Testis (tissue), 5 donors: ENCODE measurements at places on chromosomes 12 and 14. TPM values are rescaled to one million over a fixed set of nuclear protein-coding genes. Genes with fewer than 3 reads are reported as not detected.

NUP37 gene
- total RNA-seq = 20.1 TPM

ZC2HC1C gene
- total RNA-seq = 35.2 TPM

SPTB gene
- 5.6 TPM for total RNA-seq

SERPINA6 gene
- total RNA-seq = not detected

MANSC4 gene
- total RNA-seq = 3.4 TPM

KRT85 gene
- 0.71 TPM for total RNA-seq

YEATS4 gene
- total RNA-seq = 48.4 TPM

CD163L1 gene
- 24.6 TPM for total RNA-seq

CCDC85C gene
- 28.3 TPM for total RNA-seq

KLRG1 gene
- total RNA-seq = 4.6 TPM

PRH2 gene
- total RNA-seq = 1.2 TPM

PTGER2 gene
- total RNA-seq = 4.0 TPM

SLC38A1 gene
- 1.6 TPM for total RNA-seq

DNA sequence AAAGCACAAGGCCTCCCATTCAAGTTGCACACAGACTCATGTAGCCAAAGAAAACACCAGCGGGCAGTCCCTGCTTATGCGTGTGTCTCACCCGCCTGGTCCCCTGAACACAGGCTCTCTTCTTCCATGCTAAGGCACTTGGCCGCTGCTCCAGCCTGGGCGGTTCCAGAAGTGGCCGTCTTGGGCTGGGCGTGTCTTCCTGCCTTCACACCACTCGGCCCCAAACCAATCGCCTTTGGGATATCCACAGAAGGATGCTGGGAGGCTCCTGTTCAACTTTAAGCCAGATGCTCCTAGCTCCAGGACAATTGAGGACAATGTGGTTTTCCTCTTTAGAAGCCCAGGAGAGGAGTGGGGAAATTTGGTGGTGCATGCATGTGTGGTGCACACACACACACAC is 2.2 kb downstream of the SCARB1 start:
- DNase-seq = peak; percentile 85

GRCh38 chr14:68783408-68784225 is 9.2 kb downstream of the ZFP36L1 start:
- no peak for DNase-seq

DNA sequence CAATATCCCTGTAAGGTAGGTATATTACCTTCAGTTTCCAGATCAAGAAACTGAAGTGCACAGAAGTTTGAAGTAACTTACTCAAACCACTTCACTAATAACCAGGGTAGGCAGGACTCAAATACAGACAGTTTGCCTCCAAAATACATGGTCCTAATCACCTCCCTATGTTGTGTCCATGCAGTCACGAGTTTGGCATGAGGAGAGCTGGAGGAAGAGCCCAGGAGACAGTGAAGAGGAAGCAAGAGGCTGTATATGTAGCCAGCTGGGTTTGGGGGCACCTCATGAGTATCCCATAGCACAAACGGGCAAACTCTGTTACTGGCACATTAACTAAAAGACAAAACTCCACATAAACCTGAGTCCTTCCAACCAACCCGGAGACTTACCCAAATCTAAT is 79.2 kb downstream of the DUSP16 start:
- no peak for DNase-seq

DNA sequence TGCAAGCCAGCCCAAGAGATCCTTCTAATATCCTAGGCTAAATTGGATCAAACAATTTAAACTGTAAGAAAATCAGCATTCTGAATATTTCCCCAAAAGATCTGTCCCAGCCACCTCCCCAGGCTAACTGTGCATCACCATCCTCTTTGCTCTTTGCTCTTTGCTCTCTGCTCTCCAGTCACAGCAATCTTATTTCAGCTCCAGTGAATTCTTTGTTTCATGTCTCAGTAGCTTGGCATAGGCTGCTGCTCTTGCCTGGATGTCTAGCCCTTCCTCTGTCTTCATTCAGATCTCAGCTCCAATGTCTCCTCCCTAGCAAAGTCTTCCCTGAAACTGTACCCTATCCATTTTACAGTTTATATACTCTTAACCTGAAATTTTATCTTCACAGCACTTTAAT is 399.8 kb upstream of the USP15 start:
- DNase-seq = no peak

DNA sequence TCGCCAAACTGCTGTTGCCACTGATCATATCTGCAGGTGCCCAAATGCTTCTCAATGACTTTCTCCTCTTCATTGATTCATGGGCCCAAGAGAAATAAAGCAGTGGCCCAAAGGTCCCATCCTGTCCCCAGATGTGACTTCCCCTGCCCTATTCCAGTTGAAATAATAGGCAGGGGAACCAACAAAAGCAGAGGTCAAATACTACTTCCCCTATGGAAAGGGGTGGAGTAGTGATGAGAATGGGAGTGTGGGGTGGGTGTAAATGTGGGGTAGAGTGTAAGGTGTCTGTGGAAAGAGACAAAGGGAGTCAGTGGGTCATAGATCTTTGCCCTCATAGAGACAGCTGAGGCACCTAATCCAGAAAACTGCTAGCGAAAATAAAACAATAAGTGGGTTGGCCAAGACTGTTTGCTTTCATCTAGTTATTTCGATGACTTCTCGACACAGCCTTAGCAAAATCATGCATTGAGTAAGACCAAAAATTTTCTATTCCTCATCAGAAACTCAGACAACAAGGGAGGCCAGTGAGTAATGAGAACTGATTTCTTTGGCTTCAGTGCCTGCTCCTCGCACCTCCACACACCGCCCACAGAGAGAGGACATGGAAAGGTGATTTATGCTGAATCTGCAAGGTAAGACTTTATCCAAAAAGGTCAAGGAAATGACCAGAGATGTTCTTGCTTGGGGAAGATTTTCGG is 10.9 kb upstream of the IL22 start:
- no peak for DNase-seq

DNA sequence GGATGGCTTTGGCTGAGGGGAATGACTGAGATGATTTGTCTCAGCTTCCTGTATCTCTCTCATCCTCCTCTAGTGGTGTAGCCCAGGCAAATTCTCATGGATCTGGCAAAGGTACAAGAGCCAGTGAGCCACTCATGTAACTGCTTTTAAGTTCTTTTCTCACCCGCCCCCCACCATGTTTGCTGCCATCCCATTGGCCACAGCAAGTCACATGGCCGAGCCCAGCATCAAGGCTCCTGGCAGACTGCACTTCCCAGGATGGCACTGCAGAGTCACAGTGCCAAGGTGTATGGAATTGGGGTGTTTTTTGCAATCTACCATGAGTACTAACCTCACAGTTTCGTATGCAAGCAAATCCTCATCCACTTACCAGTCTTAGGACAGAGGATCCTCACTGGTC is 50.9 kb downstream of the CHST11 start:
- DNase-seq = no peak

DNA sequence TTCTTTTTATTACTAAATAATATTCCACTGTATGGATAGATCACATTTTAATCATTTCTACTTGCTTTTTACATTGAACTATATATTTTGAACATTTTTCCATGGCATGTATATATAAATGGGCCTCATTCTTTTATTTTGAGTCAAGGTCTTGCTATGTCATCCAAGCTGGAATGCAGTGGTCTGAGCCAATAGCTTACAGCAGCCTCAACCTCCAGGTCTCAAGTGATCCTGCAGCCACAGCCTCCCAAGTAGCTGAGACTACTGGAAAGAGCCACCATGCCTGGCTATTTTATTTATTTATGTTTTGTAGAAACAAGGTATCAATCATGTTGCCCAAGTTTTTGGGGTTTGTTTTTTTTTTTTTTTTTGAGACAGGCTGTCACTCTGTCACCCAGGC is 7.6 kb downstream of the FCF1 start:
- no peak for DNase-seq

DNA sequence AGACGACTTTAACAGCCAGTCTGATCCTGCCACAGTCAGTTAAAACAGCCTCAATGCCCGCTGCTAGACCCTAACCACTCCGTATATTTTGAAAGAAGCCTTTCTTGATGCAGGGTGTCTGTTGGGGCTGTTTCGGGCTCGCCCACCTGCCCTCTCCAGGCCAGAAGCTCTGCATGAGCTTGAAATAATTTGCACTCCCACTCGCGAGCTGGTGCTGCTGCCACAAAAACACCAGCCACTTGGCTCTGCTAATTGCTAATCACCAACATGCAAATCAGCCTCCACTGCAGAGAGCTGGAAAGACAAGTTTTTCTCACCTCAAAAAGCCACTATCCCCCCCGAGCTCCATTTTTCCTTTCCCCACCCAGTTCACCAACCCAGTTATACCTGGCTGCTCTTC is 15.5 kb downstream of the BAZ2A start:
- DNase-seq = no peak

- no peak for DNase-seq
Measured at GRCh38 chr12:3253682-3254275, 176.6 kb downstream of the TSPAN9 start.

DNA sequence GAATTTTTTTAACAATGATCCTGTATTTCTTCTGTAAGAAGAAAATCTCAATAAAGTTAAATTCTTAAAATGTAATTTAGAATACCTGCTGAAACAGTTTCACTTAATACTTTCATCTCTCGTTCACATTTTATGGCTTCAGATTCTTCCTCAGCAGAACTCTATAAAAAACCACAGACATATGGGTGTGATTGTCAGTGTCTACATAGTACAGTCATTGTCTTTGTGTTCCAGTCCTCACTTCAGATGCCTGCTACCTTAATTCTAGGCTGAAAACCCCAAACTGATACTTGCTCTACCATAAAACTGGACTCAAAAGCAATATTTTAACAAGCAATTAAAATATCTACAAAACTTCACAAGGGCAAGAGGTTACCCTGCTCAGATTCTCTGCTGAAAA is 71.8 kb downstream of the DNAI7 start:
- no peak for DNase-seq

DNA sequence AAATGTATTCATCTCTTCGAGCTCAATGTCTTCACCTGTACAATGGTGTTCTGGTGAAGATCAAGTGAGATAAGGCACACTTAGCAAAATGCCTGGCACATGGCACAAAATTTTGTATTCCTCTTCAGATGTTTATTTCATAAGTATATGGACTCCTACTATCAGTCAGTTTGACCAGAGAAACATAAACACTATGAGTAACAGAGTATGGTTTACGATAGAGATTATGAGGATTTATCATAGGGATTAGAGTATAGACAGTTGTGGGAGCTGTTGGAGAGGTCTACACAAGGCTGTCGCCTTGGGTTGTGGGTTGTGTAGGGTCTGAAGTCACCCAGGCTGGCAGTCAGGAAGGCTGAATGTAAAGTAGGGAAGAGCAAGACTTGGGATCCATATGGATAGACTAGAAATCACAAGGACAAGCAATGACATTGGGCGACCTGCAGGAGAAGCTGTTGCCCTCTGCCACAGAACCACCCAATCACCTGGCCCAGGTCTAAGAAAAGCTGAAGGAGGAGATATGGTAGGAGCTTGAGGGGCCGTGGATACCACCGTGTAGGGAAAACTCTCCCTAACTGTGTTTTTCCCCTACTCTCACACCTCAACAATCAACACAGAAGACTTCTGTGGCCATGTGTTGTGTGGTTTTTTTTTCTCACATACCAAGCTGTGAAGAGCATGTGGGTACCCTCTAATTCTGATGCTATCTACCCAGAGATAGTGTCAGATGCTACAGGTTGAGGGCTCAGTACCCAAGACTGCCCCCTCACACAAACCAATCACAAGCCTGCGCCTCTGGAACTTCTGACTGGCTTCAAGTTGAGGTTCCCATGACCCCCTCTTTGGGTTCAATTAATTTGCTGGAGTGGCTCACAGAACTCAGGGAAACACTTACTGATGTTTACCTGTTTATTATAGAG is 27.2 kb upstream of the RESF1 start:
- no peak for DNase-seq

- peak; percentile 44 for DNase-seq
Measured at GRCh38 chr12:124992874-124993625, 395 bp upstream of the BRI3BP start.

GRCh38 chr12:107523775-107524535 is 161.6 kb upstream of the PWP1 start:
- DNase-seq = no peak

- DNase-seq = no peak
Measured at GRCh38 chr14:94773061-94773648, 3.2 kb upstream of the GSC start.

DNA sequence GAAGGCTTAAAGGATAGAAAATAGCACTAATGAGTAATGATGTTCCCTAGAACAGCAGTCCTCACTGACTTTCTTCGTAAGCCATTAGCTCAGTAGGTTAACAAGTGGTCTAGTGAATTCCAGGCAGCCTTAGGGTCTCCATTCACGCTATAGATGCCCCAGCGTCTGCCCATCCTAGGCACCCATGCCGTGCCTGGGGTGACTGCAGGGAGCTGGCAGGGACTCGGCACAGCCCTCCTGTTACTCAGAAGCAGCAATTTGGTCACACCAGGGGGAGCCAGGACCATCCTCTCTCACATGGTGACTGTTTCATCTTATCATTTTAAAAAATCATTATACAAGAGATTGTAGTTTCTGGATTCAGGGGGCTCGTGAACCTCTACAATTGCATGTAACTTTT is 66.0 kb upstream of the TRAF3 start:
- no peak for DNase-seq

DNA sequence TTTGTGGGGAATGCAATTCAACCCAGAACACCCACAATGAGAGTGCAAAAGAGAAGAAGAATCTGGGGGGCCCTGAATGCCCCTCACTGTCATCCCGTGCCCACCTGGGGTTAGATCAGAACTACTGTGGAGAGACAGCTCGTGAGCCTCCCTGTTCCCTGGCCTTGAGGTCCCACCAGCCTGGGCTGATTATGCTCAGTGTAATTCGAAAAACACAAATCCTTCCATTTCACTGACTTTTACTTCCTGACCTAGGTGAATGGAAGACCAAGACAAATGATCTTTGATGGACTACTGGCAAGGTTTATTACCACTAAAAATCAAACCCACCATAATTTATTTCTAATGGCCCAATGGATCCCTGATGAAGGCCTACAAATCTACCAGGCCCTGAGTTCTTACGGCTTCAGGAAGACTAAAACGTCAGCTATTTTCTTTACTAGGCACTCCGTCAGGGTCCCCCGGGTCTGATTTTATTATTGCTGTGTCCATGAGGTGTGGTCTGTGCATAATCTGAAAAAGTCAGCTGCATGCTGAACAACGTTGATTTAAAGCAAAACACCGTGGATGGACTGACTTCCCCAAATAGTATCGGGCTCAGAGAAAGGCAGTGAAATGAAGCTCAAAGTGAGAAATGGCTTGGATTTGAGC is 44.9 kb upstream of the RMST start:
- DNase-seq = no peak

- no peak for DNase-seq
Measured at GRCh38 chr12:54569072-54569471, 19.4 kb downstream of the PPP1R1A start.

DNA sequence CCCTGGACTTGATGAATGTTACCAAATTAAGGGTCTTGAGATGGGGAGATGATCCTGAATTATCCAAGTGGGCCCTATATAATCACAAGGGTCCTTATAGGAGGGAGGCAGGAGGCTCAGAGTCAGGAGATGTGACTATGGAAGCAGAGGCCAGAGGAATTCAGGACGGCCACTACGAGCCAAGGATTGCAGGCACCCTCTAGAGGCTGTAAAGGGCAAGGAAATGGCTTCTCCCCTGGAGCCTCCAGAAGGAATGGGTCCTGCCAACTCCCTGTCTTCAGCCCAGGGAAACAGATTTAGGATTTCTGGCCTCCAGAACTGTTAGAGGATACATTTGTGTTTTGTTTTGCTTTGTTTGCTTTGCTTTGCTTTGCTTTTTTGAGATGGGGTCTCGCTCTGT is 8.8 kb downstream of the BDKRB1 start:
- DNase-seq = no peak

GRCh38 chr12:4047421-4047820 is 174.2 kb upstream of the PARP11 start:
- no peak for DNase-seq

- no peak for DNase-seq
Measured at GRCh38 chr14:65297744-65298143, 114.8 kb upstream of the FUT8 start.

GRCh38 chr12:41777064-41777790 is 367.4 kb downstream of the GXYLT1 start:
- no peak for DNase-seq
